ENCODE measurements at places on chromosomes 1 and 21. TPM values are rescaled to one million over a fixed set of nuclear protein-coding genes. Genes with fewer than 3 reads are reported as not detected.

Gene CGN
- 3.1 TPM for total RNA-seq

Gene SH2D2A
- total RNA-seq: not detected

Gene GREM2
- total RNA-seq: 7.0 TPM

Gene CFHR2
- total RNA-seq: not detected

Gene KCNA3
- 34.3 TPM for total RNA-seq

Gene HMCN1
- 2.0 TPM for total RNA-seq

Gene COA7
- total RNA-seq: 25.6 TPM

Gene LCE2B
- not detected for total RNA-seq

Gene KLHL17
- total RNA-seq: 6.1 TPM

Measured in occipital lobe (tissue), 3 donors.